ENCODE measurements at places on chromosomes 12 and 14.

- DNase-seq: no peak
Measured at GRCh38 chr14:92572050-92572449, 58.5 kb downstream of the RIN3 start.

- no peak for DNase-seq
Measured at GRCh38 chr12:122079033-122079531, 526 bp downstream of the MLXIP start.

DNA sequence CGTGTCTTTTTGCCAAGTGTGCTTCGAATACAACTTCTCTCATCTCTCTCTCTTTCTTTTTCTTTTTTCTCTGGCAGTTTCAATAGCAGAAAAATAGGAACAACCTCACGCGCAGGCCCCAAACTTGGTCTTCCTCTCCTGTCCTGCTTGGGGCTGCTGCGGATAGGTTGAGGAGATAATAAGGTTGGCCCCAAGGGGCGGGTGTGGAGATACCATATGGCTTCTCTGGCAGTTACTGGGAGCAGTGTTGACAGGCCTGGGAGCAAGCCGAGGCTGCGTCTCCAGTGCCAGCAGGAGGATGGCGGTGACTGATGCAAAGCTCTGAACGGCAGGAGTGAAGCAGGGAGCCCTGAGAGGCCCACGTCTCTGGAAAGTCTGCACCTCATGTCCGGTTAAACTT, 89.5 kb upstream of the MANSC4 start:
- no peak for DNase-seq

DNA sequence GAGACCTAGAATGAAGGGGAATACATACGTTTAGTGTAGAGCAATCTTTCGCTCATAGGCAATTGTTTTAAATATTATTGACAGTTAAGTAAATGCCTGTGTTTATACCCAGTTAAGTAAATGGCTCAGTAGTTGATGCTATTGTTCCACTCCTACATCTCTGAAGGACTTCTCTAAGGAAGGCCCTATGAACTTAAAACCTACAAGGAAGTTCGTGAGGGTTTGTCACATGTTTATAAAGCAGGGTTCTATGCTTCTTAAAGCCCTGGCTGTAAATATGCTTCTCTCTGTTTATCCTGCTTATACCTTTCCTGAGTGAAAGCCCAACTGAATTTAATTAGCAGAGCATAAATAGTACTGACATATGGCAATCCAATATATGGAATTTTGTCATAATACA, 282.1 kb upstream of the NPAS3 start:
- DNase-seq: no peak

DNA sequence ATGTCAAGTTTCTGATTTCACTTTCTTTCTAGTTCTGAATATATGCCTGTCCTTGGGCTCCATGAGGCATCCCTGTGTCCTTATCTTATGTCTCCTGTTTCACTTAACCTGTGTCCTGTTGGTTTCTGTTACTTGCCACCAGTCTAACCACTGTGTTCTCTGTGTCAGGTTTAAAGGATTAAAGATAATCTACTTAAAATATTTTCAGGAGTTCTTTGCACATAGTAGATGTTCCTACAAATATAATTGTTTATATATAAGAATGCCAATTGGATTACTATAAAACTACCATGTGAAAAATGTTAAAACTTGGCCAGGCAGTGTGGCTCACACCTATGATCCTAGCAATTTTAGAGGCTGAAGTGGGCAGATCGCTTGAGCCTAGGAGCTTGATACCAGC, 406.4 kb downstream of the CCER1 start:
- DNase-seq: no peak

GRCh38 chr12:133204264-133204603, 22.9 kb downstream of the ZNF268 start:
- no peak for DNase-seq

- DNase-seq: no peak
Measured at GRCh38 chr12:44159216-44159615, 323.3 kb downstream of the TMEM117 start.

DNA sequence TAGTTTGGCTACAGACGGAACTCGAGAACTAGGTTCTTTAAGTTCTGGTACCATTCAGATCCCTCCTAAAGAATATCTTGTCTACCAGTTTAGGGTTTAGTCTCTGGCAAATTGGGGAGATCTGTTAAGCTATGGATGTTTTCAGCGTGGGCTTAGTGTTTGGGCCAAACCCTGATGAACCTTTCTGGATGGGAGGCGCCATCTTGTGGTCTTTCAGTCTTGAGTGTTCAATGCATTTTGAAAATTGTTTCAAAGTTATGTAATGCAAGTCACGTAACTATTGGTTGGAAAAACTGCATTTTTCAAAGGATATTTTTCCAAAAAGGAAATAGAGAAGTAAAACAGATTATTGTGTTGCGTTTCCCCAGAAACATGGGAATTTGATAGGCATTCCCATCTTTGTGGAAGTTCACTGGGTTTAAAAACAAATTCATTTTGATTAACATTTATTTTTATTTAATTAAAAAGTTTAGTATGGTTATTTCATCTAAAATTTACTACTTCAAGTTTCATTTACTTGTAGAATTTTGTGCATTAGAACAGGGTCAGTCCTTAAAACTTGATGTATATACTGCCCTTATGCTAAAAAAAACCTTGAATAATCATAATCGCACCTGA, 169.0 kb downstream of the PRIMA1 start:
- DNase-seq: peak; percentile 4

- DNase-seq: no peak
Measured at GRCh38 chr12:102059343-102059742, 2.4 kb downstream of the WASHC3 start.

DNA sequence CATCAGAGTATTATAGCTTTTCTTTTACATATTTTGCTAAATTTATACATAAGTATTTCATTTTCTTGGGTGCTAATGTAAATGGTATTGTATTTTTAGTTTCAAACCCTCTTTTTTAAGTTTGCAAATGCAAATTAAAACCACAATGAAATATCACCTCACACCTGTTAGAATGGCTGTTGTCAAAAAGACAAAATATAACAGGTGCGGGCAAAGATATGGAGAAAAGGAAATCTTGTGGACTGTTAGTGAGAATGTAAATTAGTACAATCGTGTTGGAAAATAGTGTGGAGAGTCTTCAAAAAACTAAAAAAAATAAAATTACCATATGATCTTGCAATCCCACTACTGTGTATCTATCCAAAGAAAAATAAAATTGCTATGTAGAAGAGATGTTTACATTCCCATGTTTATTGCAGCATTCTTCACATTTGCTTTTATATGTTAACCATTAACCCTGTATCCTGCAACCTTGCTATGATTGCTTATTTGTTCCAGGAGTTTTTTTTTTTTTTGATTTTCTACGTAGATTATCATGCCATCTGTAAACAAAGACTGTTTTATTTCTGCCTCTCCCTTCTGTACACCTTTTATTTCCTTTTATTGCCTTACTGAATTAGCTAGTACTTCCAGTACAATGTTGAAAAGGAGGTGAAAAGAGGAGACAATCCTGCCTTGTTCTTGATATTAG, 405.4 kb upstream of the MIS18BP1 start:
- no peak for DNase-seq

- peak; percentile 17 for DNase-seq
Measured at GRCh38 chr14:69475194-69475818, 9.2 kb upstream of the PLEKHD1 start.

GRCh38 chr12:119826661-119827445, 50.3 kb downstream of the CIT start:
- no peak for DNase-seq

All from H54 (cell line).